COLO829 (cell line): ENCODE measurements at places on chromosomes 16 and 17.

DNA sequence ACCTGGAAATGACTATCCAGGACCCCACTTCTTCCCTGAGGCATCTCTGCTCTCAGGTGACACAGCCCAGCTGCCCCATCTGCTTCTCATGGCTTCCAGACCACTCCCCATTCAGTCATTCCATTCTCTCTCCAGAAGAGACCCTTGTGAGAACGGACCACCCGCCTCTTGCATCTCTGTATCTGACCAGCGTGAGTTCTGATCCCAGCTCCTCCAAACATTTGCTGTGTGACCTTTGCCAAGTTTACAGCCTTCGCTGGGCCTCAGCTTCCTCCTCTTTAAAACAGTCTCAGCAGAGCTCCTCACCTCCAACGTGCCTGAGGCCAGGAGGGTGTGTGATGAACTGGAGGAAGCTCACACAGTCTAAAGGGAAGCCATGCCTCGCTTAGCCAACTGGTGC, 39.6 kb downstream of the C16orf82 start:
- no peak for DNase-seq

GRCh38 chr17:44314869-44315661, 6.7 kb downstream of the RUNDC3A start:
- DNase-seq: no peak

DNA sequence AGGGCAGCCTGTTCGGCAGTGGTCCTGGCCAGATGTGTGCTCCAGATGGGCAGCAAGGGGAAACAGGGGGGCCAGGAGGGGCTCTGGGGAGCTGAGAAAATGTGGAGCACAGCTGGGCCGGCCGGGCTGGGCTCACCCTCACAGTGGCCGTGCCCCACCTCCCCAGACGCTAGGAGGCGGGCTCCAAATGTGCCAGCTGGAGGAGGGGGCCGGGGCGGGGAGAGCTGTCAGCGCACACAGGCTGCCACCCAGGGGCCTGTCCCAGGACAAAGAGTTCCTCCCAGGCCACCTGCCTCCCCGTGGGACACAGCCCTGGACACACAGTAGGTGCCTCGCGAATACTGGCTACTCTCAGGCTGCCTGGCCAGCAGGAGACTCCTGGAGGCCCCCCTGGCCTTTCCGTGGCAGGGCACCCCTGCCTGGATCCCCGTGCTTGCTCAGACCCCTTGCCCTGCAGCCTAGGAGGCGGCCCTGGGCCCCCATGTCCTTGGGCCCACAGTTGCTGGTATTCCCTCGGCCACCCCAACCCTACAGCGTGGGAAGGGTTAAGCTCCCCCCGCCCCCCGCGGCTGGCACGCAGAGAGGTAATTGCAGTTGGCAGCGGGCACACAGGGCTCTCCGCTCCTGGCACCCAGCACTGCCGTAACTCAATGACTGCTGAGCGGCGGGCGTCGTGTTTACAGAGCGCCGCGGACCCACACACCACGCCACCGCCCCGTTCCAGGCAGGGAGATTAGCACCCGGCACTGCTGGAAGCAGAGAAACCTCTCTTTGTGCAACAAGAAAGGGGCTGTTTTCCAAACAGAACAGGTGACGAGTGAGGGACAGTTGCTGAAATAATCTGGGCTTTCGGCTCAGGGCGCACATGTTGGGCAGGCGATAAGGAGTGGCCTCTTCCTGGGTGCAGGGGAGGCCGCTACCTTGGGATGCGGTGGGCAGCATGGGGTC, 32.2 kb downstream of the BAHCC1 start:
- DNase-seq: no peak

DNA sequence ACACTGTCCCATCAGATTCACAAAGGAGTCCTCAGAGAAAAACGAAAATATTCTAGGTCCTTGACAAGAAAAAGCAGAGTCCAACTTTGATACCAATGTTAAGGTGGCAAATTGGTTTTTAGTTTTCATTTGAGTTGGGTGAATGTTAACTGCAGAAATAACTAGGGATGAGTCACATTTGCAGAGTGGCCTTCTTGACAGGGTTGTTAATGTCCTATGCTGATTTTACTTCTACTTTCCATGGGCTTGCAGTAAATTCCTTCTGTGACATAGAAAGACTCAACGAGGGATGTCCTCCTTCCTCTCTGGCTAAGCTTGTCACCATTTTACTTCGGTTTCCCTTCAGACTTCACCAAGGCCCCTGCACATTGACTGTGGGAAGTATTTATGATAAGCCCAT, 47.2 kb upstream of the ICAM2 start:
- DNase-seq: no peak

GRCh38 chr16:2027024-2028010, 615 bp downstream of the NHERF2 start:
- no peak for DNase-seq

DNA sequence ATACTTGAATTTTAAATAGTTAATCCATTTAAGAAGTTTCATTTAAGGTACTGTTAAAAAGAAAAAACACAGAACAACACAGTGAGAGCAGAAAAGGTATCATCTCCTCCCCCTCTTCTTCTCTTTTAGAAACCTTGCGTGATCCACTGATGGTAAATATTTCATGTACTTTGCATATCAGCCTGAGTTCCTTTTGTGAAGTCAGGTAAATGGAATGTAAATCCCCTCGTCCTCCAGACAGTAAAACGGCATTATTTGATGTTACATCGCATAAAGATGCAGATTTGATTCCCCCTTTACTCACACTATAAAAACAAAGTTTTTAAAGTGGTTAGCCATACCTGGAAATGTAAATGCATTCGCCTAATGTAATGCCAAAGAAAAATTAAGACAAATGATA, 234.4 kb downstream of the WWOX start:
- no peak for DNase-seq
